ENCODE measurements at places on chromosomes 12 and 14.

GRCh38 chr14:82070040-82070439 lies 536.4 kb upstream of the SEL1L start:
- H3K4me3 ChIP-seq, result no peak overlapping the region
- H3K27me3 ChIP-seq, result peaks cover 2% of the 10 kb centered on the region
- peaks cover 10% of the 10 kb centered on the region for H3K4me1 ChIP-seq
- DNase-seq, result no peak
- H3K27ac ChIP-seq, result peak overlapping the region; percentile 18
- peaks cover 5% of the 10 kb centered on the region for H3K36me3 ChIP-seq

DNA sequence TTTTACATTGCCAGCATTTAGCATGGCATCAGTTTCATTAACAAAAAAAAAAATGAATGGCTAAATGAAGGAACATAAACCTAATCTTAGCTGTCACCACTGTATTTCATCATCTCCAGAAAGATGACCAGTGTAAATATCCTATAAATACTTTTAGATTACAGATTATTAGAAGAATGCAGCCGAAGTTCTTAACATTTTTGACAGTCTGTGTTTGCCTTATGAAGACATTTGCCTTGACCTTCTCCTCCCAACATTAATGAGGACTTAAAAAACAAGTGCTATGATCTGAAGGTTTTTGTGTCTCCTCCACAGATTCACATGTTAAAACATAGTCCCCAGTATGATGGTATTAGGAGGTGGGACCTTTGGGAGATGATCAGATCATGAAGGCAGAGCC lies 253.0 kb downstream of the SNAPC1 start:
- no peak for DNase-seq
- no peaks in the 10 kb centered on the region for H3K4me1 ChIP-seq
- H3K27me3 ChIP-seq, result no peaks in the 10 kb centered on the region
- no peaks in the 10 kb centered on the region for H3K36me3 ChIP-seq
- H3K27ac ChIP-seq, result no peak overlapping the region

- no peak for DNase-seq
- H3K27me3 ChIP-seq, result no peaks in the 10 kb centered on the region
- H3K4me1 ChIP-seq, result no peaks in the 10 kb centered on the region
- peaks cover 41% of the 10 kb centered on the region for H3K36me3 ChIP-seq
- peak overlapping the region; percentile 84 for H3K27ac ChIP-seq
- no peak overlapping the region for H3K4me3 ChIP-seq
Measured at GRCh38 chr12:103779410-103780092, 61.5 kb downstream of the NT5DC3 start.

DNA sequence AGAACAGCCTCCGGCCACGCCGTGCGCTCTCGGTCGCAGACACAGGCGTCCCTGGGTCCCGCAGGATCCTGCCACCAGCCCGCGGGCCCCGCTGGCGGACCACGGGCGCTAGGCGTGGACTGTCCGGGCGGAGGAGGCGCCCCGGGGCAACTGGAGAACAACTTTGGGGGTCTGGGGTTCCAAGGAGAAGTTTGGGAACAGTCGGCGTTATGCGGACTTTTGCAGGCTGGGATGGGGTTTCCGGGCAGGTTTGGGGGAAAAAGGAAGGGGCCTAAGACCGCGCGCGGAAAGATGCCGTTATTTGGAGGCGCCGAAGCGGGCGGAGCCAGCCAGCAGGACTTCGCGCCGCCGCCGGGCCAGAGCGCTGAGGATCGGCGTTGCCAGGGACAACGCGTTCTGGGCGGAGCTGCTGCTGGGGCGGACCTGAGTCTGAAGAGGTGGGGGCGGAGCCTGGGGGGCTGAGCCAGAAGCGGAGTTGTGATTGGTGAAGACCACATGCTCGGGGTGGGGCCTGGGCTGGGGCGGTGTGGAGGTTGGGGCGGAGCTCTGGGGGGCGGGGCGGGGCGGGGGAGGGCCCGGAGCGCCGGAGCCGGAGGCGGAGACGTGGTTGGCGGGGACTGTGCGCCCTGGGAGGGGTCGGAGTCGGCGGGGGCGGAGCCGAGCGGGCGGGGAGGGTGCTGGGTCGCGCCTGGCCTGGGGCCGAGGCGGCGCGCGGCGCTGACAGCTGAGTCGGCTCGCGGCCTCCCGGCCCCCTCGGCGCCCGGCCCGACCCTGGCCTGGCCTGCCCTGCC lies at the start of gene CYP46A1:
CYP46A1 (plus strand) TSS at position 680 of the 791 bp plus-strand sequence. CDS start 120 bp downstream, outside the sequence.
- peak; percentile 100 for DNase-seq
- no peaks in the 10 kb centered on the region for H3K36me3 ChIP-seq
- peaks cover 26% of the 10 kb centered on the region for H3K4me1 ChIP-seq
- peak within 1 kb of the TSS; percentile 79 for H3K4me3 ChIP-seq
- H3K27me3 ChIP-seq, result peaks cover 7% of the 10 kb centered on the region

All from WTC11 (cell line).